GOT3 (cell line): ENCODE measurements at places on chromosomes 2 and 18.

GRCh38 chr2:77520641-77521547, 1.3 kb downstream of the LRRTM4 start:
- no peak for DNase-seq

- no peak for DNase-seq
Observed at GRCh38 chr2:120926463-120927264, 191.0 kb downstream of the GLI2 start.

DNA sequence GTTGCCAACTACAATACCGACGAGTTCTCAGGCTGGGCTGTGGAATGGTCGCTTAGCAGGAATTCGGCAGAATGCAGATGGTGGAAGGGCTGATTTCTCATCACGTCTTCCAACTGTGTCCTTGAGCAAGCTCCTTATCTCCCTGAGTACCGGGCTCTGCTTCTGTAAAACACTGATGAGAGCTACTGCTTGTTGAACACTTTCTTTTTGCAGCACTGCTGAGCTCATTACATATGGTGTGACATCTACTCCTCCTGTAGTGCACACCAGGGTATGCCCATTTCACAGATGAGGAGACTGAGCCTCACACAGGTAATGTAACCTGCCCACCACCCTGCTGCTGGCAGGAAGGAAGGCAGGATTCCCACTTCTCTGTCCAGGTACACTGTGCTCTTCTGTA, 8.3 kb downstream of the IL1R2 start:
- no peak for DNase-seq

DNA sequence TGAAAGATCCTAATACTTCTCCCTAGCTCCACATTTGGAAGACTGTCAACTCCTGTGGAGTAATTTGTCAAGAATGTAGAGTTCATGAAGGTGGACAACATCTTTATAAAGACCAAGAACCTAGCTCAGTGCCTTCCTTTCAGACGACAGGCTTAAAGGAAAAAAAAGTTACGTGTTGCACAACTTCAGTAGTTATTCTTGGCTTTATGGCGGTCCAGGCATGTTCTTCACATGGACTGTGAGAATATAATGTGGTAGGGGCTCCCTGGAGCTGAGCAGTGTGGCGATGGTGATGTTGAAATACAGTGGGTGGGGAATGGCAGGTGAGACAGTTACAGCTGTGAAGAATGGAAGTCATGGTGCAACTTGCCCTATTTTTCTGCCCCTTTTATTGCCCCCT, 3.9 kb downstream of the TAF1B start:
- no peak for DNase-seq

DNA sequence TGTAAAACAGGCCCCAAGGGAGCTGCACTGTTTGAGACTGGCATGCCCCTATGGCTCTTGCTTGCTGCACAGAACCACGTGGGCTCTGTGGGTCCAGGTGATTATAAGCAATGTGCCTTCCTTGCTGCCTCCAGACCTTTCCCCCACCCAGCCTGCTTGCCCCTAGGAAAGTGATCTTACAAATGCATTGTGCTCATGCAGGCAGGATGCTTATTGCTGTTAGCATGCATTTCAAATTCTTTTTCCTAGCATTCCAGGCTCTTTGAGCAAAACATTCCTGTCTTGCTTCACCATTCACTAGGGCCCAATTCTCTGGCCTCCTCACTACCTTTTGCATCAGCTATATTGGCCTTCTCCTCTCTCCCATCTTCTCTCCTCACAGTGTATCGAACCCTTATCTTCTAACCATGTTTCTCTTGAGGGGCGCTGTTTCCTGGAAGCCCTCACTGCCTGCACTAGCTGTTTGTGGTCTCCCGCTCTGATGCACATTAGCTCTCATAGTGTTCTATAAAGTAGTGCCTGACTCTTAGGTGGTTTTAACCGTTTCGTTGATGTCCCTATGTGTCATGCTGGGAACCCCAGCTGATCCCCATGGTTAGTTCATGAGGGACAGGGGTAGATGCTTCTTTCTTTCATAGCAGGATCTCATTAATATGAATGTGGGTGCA, 152.9 kb upstream of the EPAS1 start:
- no peak for DNase-seq

- DNase-seq, result no peak
Observed at GRCh38 chr2:234955971-234956509, 4.2 kb downstream of the SH3BP4 start.

DNA sequence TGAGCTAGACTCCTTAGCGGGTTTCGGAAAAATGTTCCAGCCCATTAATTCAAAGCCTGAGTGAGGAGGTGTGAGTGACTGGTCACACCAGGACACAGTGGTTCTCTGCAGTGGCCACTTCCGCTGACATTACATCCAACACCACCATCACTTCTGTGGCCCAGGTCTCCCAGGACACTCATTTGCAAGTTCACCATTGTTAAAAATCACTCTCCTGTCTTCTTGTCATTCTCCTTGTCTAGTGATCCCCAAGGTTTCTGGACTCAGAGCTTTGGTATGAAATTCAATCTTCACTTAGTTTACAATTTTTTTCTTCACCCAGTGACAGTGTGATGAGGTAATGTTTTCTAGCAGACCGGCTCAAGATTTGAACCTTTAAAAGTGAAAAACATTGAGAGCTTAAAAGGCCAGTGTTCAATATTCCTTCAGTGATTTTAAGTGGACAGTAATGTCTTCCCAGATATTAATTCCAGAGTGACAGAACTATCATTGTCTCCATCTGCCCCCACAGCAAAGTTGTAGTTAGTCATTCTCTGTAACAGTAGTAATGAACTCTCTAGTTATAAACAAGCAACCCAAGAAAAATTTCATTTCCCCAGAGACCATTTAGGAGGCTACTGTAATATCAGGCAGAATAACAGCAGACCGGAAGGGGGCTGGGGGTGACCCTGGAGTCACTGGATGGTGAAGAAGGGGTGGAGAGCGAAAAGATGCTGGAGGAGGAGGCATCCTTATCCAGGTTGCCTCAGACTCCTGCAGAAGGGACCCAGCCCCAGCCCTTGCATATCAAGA, 164.9 kb downstream of the GFPT1 start:
- no peak for DNase-seq

- DNase-seq, result no peak
Observed at GRCh38 chr2:39948016-39948719, 169.1 kb upstream of the THUMPD2 start.

DNA sequence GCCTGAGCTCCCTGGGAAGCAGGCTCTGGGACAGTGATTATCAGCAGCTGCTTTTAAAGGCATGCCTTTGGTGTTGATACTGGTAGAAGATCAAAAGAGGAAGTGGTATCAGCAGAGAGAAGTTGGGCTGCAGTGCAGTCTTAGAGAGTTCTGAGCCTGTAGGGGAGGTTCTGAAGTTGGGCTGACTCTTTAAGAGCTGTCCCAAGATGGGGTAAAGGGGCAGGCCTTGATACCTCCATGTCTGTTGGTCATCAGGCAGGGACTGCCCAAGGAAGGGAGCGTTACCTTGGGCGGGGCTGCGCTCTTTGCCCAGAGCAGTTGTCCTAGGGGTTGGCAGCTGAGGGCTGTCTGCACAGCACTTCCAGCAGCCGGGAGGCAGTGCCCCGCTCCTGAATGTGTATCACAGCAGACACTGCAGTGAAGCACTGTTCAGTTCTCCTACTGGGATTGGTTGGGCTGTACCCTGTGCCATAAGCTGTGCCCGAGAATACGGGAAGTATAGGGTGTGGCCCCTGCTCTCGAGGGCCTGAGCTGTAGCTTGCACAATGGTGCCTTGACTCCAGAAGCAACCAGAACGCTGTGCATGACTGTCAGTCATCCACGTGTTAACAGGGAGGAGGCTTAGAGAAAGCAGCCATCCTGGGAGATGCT, 177.0 kb downstream of the CTIF start:
- DNase-seq, result no peak

DNA sequence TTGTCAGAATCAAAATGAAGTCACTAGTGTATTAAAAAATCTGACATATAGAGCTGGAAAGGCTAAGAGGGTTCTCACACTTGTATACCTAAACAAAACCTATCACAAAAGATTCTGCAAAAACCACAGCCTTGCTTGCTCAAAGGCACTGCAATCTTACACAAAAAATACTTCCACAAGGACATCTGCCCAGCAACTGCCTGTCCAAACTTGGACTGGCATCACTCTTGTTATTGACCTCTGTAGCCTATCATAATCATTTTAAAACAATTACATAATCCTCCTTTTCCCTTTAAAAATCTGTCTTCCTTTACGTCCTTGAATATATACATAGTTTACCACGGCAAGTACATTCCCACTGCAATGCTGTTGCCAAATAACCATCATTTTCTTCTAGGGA, 19.9 kb downstream of the CHMP3 start:
- no peak for DNase-seq

GRCh38 chr2:146366276-146366675, 1478.6 kb upstream of the ACVR2A start:
- no peak for DNase-seq

DNA sequence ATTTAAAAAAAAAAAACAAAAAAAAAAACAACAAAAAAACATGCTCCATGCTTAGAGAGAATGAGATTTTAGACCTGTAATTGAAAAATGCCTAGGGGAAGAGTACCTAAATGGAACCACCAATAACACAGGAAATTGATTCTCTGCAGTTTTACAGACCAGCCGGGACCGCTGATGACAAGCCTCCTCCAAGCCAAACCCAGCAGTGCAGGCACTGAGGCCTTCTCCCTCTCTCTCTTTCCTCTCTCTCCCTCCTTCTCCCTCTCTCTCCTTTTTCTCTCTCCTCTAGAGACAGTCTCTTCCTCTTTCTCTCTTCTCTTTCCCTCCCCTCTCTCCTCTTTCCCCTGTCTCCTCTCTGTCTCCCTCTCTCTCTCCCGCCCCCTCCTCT, 228.8 kb upstream of the COPS8 start:
- DNase-seq, result no peak

- DNase-seq, result no peak
Observed at GRCh38 chr2:65554765-65555591, 122.6 kb upstream of the SPRED2 start.

DNA sequence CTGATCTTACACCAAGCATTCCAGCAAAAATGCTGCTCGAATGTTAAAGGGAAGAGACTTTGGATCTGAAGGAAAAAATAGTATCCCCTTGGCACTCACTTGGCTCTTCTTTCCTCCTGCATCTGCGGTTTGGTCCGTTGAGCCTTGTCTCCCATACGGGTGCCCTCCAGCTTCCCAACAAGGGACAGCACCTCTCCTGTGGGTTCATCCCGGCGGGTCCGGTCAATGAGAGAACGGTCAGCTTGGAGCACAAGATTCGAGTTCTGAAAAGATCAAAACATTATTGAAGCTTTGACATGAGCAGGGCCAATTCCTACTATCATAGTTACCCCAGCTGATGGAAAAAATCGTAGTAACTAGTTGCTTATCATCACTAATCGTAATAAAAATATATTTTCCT, 740 bp downstream of the SNRNP200 start:
- DNase-seq, result no peak

GRCh38 chr18:67670024-67670543, 153.6 kb upstream of the DSEL start:
- DNase-seq, result no peak

GRCh38 chr18:59993560-59993959, 93.8 kb downstream of the PMAIP1 start:
- no peak for DNase-seq

GRCh38 chr18:70931942-70932814, 643.3 kb downstream of the SOCS6 start:
- no peak for DNase-seq

DNA sequence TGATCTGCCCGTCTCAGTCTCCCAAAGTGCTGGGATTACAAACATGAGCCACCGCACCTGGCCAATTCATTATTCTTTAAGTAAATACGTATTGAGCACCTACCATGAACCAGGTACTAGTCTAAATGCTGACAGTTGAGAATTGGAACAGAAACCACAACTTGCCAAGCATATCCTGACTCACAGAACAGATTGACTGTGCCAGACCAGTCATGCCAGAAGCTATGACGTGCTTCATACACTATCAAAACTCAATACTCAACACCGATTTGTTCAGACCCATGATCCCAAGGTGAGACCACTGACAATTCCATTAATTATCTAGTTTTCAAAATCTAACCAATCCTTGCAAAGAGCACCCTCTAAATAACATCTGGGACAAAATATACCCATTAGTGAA, 148.6 kb downstream of the B3GNT2 start:
- DNase-seq, result no peak

- DNase-seq, result no peak
Observed at GRCh38 chr2:222330910-222331309, 32.1 kb upstream of the PAX3 start.

DNA sequence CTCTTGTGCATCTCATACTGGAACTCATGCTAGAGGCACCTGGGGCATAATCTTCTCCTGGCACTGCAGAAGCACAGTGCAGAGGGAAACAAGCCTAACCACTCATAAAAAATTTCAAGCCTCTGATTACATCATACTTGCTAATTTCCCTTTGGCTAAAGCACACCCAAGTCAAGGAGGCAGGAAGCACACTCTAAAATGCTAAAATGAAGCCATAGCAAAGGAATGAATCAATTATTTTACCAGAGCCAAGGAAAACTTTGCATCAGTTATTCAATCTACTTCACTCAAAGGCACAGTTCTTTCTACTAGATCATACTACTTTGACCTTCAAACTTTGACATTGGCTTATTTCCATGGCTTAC, 79.6 kb upstream of the SPOPL start:
- no peak for DNase-seq

DNA sequence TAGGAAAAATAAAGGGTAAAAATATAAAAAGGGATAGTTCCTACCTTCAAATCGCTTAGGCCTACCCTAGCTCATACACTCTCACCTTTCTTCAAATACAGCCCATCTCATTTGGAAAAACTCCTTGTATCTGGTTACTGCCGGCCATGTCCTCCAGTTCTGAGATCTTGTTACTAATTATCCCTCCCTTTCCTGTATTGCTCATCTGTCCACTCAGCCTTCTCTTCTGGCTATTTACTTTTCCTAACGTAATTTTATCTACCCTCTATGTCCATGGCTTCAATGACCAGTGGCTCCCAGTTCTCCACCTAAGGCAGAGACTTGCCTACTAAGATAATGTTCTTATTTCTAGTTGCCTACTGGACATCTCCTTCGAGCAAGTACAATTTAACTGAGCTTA, 342.9 kb upstream of the ACVR2A start:
- DNase-seq, result no peak

DNA sequence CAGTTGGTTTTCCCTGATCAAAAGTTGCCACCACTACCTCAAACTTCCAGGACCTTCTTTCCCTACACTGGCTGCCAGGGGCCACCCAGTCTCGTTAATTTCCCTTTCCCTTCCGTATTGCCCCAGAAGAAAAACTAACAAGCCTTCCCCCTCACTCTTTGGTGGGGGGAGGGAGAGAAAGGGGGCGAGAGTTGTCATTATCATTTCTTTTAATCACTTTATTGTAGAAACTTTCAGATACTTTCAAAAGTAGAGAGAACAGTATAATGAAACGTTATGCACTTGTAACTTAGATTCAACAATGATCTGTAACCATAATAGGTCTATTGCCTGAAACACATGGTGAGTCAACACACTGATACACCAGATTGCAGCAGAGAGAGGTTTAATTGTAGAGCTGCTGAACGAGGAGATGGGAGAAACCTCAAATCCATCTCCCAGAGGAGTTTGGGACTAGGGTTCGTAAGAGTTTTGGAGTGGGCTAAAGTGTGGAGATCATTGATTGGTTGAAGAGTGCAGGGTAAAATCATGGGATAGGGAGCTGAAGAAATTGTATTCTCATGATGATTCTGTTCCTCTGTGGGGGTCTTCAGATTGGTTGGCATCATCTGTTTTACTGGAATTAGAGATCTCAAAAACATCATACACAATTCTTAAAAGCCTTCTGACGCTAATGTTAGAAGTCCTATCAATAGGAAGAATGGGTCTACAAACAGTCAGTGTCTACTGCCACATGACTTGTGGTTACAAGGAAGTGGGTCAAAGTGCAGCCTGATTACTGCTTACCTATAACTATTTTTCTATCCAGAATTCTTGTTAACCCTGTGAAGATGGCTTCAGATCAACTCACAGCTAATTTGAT, 2.6 kb upstream of the RNF149 start:
- DNase-seq, result no peak

GRCh38 chr18:67475673-67476072, 40.8 kb downstream of the DSEL start:
- no peak for DNase-seq
